ENCODE measurements at places on chromosomes 6 and 20.

GRCh38 chr20:24694157-24694726 is 224.8 kb downstream of the SYNDIG1 start:
- no peak for DNase-seq

- DNase-seq, result no peak
These were observed 877.3 kb upstream of the MAP3K7 start for GRCh38 chr6:91464201-91464600.

GRCh38 chr6:116682334-116682712 is 1.3 kb downstream of the KPNA5 start:
- DNase-seq, result no peak

GRCh38 chr20:23162887-23163286 is 76.8 kb upstream of the CD93 start:
- no peak for DNase-seq

GRCh38 chr6:156839129-156839528 is 62.0 kb downstream of the ARID1B start:
- no peak for DNase-seq

DNA sequence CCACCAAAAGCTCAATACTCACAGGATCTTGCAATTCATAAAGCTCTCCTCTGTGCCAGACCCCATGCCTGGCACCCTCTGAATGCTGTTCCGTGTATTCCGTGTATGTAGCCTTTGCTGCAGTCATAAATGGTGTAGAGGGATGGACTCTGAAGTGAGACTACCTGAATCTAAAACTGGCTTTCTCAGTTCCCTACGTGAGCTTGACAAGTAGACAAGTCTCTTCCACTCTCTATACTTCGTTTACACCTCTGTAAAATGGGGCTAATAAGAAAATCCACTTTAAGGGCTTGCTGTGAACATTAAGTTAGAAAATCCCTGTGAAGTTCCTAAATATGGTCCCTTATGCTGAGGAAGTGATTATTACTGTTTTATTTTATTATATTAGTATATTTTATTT is 31.5 kb downstream of the PPP1R16B start:
- no peak for DNase-seq

- no peak for DNase-seq
These were observed 256.6 kb downstream of the RFPL4B start for GRCh38 chr6:112603726-112604125.

- DNase-seq, result no peak
These were observed 691 bp downstream of the GHRH start for GRCh38 chr20:37260923-37261322.

- no peak for DNase-seq
These were observed 159.3 kb downstream of the WDR27 start for GRCh38 chr6:169542491-169542890.

DNA sequence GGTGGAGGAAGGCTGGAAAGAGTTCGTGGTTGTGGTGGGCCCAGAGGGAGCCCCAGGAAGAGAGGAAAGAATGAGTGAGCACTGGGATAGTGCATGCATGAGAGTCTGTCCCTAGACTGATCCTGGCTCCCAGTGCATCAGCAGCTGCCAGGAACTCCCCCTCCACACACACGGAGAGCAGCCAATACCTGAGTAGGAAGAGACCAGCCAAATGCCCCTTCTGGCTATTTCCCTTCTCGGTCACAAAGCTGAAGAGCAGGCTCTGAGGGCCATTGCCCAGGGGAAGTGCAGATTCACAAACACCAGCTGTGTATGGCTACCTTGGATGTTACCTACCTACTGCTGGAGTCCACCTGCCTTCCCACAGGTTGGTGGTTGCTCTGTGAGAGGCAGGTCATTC is 45.1 kb downstream of the GABRR2 start:
- no peak for DNase-seq

- no peak for DNase-seq
These were observed 9.2 kb downstream of the ECI2 start for GRCh38 chr6:4125933-4126864.

DNA sequence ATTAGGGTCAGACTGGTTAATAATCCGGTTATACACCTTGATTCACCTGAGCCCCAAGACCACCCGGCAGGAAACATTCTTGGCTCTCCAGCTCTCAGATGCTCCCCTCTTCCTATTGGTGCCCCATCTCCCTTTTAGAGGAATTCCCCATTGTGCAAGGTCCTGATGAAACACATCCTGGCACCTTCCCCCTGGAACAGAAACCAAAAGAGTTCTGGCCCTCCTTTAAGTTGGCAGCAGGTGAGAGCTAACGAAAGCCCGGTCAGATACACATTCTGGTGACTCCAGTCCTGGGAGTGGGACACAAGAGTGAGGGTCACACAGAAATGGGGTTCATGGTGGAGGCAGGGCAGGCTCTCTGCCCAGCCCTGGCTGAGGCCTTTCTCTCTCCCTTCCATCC is 32.2 kb downstream of the RSPO4 start:
- no peak for DNase-seq

DNA sequence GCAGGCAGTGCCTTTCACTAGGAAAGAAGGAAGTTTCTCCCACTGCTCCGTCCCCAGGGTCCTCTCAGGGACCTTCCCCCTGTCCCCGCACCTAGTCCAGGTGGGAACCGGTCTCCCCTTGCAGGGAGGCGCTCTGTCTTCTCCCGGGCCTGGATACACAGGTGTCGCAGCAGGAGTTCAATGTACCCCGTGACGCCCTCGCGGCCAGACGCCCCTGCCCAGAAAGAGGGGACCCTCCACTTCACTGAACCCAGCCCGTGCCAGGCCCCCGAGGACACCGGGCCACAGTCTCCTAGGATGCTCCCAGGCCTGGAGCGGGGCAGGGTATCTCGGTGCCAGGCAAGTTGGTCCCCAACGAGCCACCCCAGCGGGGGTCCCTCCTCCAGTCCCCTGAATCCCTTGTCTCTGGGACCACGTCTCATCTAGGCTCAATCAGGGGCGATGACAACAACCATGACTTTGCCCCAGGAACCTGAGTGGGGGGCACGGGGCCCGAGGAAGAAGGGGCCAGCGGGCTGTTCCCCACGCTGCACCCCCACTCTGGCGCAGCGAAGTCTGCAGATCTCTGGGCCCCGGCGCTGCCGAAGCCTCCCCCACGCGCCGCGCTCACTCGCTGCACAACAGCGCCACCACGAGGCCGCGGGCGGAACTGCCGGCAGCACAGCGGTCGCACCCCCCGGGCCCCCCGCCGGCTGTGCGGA is 103.0 kb downstream of the EDN3 start:
- DNase-seq, result no peak

DNA sequence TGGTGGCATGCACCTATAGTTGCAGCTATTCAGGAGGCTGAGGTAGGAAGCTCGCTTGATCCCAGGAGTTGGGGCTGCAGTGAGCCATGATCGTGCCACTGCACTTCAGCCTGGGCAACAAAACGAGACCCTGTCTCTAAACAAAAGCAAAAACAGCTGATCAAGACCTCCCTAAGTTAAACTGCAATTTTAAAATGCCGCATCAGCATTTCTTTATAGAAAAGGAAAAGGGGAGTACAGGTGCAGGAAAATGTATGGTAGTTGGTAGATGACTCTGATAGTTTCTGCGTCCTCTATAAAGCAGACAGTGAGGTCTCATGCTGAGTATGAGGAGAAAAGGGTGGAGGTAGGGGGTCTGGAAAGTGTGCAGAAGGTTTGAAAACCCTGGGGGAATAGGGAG is 8.9 kb upstream of the TBCC start:
- no peak for DNase-seq

DNA sequence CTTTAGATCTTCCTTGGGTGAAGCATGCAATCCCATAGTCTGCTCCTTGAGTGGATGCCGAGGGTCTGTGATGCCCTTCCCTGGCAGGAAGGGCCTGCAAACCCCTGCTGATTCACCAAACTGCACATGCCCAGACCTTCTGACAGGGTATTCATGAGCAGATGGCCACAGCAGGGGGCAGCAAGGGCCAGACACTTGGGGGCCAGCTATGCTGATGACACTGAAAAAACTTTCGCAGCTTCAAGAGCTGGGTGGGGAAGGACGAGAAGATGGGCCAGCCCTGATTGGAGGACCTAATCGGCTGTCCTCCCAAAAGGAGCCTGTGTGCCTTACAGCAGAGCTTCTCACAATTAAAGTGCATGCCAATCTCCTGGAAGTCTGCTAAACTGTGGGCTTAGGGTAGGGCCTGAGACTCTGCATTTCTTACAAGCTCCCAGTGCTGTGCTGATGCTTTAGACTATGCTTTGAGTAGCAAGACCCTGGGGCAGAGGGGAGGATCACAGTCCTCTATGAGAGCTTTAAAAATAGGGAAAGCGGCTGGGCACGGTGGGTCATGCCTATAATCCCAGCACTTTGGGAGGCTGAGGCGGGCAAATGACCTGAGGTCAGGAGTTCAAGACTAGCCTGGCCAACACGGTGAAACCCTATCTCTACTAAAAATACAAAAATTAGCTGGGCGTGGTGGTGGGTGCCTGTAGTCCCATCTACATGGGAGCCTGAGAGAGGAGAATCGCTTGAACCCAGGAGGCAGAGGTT is 15.2 kb upstream of the GDAP1L1 start:
- no peak for DNase-seq

GRCh38 chr20:46757754-46758678 is 48.6 kb downstream of the SLC2A10 start:
- DNase-seq, result peak; percentile 43

- no peak for DNase-seq
These were observed 29.8 kb downstream of the KIF6 start for GRCh38 chr6:39695447-39695846.

DNA sequence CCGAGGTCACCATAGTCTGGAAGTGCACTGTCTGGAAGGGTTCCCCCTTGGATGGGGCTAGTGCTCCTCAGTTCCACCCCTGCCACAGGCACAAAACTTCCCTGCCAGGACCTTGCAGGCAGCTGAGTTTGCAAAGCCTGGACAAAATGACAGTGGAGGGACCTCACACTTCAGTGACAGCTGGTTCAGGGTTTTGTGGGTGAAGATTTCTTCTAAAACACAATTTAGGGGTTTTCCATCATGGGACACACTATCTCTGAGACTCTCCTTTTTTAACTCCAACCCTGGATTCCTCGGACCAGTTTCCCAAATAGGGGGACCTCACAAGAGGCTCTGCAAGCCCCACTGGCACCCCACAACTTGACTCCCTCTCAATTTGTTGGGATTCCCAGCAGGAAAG is 33.6 kb upstream of the PREX1 start:
- no peak for DNase-seq

- no peak for DNase-seq
These were observed 187.6 kb upstream of the QKI start for GRCh38 chr6:163226836-163227485.

- DNase-seq, result peak; percentile 66
These were observed 765 bp upstream of the NKAIN2 start for GRCh38 chr6:123802697-123803503.

DNA sequence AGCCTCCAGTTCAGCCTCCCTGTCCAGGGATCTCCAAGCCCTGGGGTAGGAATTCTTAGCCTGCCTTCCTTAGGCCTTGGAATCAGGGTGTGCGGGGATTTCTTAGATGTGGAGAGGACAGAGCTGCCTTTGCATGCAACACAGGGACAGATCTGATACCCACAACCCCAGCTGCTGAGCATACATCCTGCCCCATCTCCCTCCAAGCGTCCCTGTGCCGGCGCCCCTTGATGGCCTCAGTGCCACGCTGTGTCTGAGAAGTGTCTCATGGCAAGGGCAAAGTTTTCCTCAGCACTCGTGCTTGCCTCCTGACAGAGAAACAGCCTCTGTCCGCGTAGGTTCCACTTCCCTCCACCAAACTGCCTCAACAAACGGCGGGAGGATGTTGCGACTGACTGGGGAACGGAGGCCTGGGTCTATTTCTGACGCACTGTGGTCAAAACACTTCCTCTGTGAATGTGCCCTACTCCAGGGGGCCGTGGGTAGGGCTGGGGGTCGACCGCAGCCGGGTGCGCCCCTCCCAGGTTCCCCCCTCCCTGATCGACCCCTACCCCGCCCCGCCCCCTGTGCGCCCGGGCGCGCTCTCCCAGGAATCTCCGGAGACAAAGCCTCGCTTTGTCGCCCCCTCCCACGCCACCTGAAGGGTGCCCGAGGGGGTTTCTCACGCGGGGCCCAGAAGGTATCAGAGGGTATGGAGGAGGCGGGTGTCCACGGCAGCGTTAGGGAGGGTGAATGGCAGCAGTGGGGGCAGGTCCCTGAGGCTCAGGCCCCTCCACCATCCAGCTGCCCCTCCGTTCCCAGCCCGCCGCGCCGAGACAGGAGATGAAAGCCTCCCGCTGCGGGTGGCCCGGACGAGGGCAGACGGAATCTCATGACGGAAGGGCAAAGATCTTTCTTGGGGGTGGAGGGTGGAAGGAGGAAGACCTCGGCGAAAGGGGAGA is 806 bp downstream of the MICAL1 start:
- peak; percentile 61 for DNase-seq

DNA sequence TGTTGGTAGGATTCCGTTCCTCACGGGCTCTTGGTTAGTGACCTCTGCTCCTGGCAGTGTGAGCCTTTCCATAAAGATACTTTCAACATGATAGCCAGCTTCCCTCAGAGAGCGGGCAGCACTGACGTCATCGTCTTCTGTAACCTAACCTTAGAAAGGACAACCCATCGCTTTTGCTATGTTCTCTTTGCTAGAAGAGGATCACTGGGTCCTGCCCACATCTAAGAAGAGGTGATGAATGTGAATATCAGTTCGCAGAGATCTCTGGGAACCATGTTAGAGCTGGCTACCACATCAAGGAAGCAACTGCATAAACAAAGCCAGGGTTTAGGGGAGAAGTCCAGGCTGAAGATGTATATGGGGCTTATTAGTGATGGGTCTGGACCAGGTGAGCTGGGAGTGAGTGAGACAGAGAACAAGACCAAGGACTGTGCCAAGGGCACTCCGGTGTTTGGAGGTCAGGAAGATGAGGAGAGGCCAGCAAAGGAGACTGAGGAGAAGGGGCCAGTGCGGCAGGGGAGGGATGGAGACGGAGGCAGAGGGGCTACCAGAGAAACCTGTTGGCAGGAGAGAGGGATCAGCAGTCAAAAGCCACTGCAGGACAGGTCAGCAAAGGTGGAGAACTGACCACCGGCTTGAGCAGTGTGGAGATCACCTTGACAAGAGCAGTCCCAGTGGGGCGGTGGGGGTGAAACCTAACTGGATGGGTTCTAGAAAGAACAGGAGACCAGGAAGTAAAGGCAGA is 39.7 kb downstream of the PIM1 start:
- no peak for DNase-seq

DNA sequence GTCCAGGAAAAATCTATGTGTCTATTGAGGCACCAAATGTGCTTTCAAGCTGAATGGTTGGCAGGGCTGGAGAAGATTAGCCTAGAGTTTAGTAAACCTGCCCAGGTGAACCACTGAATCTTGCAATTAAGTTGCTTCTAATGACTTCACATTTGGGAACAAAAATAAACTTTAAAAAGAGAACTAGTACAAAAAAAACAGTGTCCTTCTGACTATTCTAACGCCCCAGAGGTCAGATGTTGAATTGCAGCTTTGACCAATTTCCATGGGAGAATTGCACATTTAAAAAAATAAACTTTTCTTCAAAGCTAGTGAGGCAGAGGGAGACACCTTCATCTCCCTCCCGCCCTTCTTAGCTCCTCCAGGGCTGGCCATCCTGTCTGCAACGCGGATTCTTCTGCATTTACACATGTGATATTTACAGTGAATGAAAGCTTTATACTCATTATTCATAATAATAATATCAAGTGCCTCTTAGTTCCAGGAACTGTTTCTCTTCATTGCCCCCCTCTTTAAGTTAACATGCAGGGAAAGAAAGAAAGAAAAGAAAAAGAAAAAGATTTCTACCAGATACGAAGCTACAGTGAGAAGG is 270.2 kb downstream of the SMOC2 start:
- DNase-seq, result no peak

Data from NCI-H1694 treated with DMSO at 0.1 percent for 48 hours (cell line).